ENCODE measurements at places on chromosomes 11 and 22.

- DNase-seq: no peak
These were observed 510.4 kb downstream of the NELL1 start for GRCh38 chr11:21179770-21180169.

DNA sequence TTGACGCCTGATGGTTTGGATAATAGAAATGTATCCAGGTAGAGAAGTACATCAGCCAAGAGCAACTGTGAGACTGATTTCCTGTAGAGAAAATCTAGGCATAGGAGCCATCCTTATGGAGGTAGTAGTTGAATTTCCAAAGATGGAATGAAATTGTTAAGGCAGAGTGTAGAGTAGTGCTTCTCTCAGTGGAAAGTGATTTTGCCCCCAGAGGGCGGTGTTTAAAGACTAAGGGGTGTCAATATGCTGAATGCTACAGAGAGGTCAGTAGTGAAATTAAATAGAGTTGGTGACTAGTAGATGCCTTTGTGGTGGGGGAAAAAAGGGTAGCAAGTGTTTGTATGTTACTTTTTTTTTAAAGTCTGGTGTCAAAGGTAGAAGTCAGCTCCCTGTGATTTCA lies 54.5 kb downstream of the TRIM44 start:
- no peak for DNase-seq

GRCh38 chr11:72041364-72042063 lies 38.8 kb downstream of the NUMA1 start:
- no peak for DNase-seq

DNA sequence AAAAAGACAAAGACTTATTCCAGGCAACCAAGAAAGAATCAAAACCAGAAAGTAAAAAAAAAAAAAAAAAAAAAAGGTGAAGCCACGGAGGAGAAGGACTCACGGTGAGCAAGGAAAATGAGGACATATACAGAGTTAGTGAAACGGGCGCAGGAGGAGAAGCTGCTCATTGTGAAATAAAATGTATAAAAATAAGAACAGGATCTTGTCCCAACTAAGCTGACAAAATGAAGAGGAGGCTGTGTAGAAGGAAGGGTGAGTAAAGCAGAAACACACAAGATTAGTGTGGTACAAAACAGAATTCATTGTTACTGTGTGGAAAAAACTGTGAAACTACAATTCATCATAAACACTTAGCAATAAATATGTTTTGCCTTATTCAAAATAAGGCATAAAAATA lies 7.6 kb downstream of the IL17REL start:
- DNase-seq: no peak

DNA sequence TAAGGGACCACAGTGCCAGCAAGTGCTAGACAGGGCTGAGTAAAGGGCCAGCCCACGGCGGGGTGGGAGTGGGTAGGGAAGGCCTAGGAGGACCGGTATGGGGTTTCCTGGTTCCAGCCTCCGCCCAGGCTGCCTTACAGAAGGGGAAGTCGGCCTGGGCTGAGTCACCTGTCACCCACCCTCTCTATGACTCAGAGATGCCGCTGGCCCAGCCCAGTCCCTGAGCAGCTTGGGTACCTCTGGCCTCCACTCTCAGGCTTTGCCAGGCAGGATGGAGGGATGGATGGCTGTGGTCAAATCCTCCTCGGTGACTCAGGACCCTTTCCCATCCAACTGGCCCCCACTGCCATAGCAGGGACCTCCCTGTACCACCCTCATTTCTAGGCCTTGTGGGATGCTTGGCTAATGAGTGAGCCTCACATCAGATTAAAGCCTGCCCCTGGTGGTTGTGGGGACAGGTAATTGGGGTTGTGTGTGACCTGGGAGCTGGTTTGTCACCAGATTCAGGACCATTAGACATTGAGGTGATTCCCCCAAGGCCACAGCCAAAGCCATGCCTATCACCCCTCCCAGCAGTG lies 13.9 kb downstream of the SLC35E4 start:
- peak; percentile 84 for DNase-seq

DNA sequence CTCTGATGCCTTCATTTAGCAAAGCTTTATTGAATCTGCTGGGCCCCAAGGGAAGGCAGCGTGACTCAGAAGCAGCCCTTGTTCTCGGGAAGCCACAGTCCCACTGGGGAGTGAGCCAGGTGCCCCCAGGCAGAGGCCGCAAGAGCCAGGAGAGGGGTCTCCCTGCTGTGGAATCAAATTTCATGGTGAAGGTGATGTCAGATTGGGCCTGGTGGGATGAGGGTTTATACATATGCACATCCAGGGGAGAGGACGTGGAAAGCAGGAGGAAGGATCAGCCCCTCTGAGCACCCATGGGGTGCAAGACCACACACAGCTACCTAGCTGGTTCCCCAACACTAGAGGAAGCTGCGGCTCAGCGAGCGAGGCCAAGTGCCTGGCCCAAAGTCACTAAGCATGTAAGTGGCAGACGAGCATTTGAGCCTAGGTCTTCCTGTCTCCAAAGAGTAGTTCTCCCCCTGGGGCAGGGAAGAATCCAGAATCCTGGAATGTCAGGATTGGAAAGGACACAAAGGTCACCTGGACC lies 2.0 kb downstream of the SYNGR1 start:
- no peak for DNase-seq

DNA sequence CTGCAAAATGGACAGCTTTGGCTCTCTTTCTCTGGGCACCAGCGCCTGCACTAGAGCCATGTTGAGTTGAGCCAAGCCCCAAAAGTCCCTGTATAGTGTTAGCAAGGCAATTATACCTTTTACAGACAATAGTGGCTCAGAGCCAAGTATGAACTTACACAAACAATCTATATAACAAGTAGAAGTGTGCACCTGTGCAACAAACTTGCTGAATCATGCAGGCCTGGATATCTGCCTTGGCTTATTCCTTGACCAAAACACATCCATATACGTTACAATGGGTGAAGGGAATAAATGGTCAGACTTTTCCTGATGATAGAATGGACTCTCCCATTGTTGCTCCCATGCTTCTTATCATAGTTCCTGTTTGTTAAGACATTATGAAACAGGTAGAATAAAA lies 3.8 kb upstream of the OR52I2 start:
- no peak for DNase-seq

DNA sequence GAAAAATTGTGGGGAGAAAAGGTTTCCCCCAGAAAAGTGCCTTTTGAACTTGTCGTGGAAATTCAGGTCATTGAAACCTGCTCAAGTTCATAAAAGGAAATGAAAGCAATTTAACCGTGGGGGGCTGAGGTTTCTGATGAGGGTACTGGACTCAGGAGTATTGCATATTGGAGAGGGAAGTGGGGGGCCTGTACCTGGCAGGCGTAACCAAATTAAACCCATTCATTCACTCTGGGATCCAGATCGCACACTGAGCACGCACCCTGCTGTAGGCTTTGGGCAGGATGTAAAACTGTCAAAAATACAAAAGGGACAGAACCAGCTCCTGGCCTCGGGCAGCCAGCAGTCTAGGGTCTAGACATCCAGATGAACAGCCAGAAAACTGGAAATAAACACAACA lies 1517.4 kb downstream of the BRD1 start:
- no peak for DNase-seq

DNA sequence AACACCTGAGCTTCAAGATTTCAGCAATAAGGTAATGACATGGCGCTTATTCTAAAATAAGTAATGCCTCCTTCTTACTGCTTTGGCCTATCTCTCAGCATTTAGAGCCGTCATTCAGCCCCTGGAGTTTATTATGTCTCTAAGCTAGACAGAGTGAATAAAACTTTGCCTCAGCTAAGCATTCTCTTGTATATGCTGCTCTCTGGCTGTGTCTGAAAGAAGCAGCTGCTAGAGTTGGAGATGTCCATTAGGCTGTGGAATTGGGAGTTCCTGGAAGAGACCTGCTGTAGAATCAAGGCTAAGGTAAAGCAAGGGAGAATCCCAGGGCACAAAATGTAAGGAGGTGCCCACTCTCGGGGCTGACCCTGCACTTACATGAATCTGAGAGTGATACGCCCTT lies 35.5 kb upstream of the TTC12 start:
- no peak for DNase-seq
